Natural killer cell treated with Interleukin-12 subunit alpha and Interleukin-12 subunit beta and Interleukin-15 and Interleukin-18, amount 100 ng/mL, for 72 hours (primary cell): ENCODE measurements at places on chromosomes 12 and 14.

DNA sequence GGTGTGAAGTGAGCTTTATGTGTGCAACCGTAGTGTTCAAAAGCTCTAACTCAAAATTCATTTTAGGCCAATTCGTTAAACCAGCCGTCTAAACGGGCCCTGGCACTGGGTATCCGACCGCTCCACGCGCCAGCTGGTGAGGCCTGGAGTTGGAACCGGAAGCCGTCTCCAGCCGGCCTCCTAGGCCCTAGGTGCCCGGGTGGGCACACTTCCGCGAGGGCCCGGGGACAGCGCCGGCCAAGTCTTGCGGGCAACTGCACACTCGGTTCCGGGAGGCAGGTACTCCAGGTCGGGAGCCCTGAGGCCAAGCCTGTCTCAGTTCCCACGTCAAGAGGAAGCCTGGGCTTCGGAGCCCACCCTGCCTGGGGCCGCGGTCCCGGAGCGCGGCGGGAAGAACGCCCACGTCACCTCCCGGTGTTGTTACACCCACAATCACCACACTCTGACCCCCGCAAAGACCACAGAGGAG lies 16.2 kb downstream of the OTX2 start:
- H3K27me3 ChIP-seq, result peaks cover 47% of the 10 kb centered on the region
- no peak overlapping the region for H3K4me3 ChIP-seq
- no peak for DNase-seq
- no peaks in the 10 kb centered on the region for H3K36me3 ChIP-seq
- H3K4me1 ChIP-seq, result no peaks in the 10 kb centered on the region
- H3K27ac ChIP-seq, result no peak overlapping the region

- peaks cover 12% of the 10 kb centered on the region for H3K4me1 ChIP-seq
- H3K4me3 ChIP-seq, result no peak overlapping the region
- H3K27ac ChIP-seq, result no peak overlapping the region
- no peak for DNase-seq
These were observed 132.6 kb upstream of the PLEKHG7 start for GRCh38 chr12:92570056-92570753.

- no peaks in the 10 kb centered on the region for H3K27me3 ChIP-seq
- H3K27ac ChIP-seq, result no peak overlapping the region
- no peak overlapping the region for H3K4me3 ChIP-seq
- no peaks in the 10 kb centered on the region for H3K36me3 ChIP-seq
- DNase-seq, result no peak
- H3K4me1 ChIP-seq, result peaks cover 14% of the 10 kb centered on the region
These were observed 382.5 kb upstream of the ATP2B1 start for GRCh38 chr12:90090929-90091651.

DNA sequence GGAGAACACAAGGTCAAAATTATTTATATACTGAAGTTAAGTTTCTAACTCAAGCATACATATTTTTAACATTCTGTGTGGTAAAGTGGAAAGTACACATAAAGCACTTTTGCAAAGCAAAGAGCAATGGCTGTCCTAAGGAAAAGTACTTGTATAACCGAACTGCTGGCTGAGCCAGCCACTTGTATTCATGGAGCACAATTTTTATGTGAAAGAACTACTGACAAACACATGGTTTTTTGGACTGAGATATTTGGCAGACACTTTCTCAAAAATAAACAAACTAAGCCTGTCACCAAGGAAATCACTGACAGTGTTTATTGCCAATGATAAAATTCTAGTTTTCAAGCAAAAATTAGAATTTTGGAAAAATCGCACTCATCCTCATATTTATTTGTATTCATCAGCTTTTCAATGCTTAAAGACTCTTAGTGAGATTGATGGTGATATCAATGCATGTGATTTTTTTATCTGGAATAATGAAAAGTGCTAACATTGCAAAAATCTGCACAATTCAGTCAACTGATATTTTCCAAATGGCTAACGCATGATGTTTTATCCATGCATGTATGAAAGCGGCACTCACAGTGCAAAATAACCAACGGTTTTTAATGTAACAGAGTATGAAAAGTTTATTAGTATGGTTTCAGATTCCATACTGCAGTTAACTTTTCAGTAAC lies 125.3 kb downstream of the IPO8 start:
- H3K27me3 ChIP-seq, result no peaks in the 10 kb centered on the region
- no peak overlapping the region for H3K27ac ChIP-seq
- no peaks in the 10 kb centered on the region for H3K4me1 ChIP-seq
- no peak for DNase-seq

GRCh38 chr14:21248739-21249411 lies 20.4 kb downstream of the HNRNPC start:
- peak overlapping the region; percentile 28 for H3K27ac ChIP-seq
- H3K4me1 ChIP-seq, result peaks cover 37% of the 10 kb centered on the region
- no peak for DNase-seq
- peaks cover 33% of the 10 kb centered on the region for H3K36me3 ChIP-seq

DNA sequence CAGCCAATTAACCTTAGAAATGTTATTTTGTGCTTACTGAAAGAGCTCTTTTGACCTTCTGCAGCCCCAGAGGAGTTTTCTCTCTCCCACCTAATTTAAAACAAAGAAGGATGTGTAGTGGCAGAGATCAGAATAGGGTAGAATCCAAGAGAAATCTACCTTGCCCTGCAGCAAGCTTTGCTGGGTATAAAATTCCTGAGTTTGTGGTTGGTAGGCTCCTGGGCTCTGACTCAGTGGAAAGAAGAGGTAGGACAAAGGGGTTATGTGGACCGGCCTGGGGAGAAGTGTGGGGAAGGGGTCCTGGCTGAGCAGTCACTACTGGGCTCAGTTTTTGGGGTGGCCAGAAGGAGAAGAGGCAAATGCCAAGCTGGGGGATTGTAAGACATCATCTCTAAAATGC lies 46.8 kb downstream of the IRF2BPL start:
- H3K4me3 ChIP-seq, result no peak overlapping the region
- H3K27me3 ChIP-seq, result peaks cover 2% of the 10 kb centered on the region
- DNase-seq, result no peak
- peak overlapping the region; percentile 56 for H3K27ac ChIP-seq
- peaks cover 35% of the 10 kb centered on the region for H3K4me1 ChIP-seq

DNA sequence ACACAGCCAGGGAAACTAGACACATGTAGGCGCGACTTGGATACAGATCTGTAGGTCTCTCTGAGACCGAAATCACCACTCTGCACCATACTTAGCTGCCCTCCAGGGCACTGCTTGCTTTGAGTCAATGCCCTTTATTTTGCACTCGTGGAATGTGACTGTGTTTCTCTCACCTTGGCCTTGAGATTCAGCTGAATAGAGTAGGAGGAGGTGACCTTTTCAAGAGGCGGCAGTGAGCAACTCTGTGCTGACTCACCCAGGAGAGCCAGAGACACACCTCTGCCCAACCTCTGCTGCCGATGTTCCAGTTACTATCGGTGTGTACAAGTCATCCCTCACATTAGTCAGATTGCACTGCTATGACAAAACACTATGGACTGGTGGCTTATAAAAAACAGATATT lies 583.4 kb downstream of the VRK1 start:
- no peak for DNase-seq
- peaks cover 7% of the 10 kb centered on the region for H3K36me3 ChIP-seq
- no peaks in the 10 kb centered on the region for H3K27me3 ChIP-seq
- peak overlapping the region; percentile 74 for H3K4me3 ChIP-seq

DNA sequence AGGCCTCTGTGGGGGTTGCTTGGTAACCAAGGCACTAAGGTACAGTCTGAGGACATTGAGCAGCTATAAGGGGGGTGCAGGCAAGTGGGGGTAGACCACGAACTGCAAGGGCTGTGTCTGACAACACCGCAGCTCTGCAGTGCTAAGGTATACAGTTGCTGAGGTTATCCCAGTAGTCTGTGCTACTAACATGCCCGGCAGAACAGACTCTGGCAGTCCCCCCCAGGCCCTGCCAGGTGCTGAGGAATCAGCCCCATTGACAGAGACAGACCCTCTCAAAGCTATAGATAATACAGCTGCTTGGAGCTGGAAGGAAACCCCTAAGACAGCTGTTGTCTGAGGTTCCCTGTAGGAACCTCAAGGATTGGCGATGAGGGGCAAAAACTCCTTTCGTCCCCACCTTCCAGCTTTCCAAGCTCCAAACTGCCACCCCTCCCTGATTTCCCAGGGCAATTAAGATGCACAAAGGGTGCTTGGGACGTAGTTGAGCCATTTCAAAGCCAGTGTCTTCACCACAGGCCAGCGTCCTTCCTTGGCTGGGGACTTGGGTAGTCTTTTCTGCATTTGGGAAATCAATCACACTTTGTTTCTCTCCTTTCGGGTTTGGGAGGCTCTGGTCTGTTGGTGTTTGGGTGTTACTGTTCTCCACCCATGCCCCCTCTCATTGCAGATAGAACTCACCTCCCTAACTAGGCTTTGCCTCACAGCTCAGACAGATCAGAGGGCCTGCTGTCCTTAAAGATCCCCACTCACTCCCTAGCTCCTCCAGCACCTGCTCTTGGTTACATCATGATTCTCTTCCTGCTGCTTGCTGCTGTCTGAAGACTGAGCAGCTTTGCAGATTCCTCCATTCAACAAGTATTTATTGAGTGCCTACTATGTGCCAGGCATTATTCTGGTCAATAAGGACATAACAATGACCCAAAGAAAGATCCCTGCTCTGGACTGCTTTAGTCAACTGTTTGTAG lies 2.0 kb upstream of the MYH7 start:
- no peak overlapping the region for H3K27ac ChIP-seq
- no peak overlapping the region for H3K4me3 ChIP-seq
- H3K4me1 ChIP-seq, result no peaks in the 10 kb centered on the region
- no peak for DNase-seq

DNA sequence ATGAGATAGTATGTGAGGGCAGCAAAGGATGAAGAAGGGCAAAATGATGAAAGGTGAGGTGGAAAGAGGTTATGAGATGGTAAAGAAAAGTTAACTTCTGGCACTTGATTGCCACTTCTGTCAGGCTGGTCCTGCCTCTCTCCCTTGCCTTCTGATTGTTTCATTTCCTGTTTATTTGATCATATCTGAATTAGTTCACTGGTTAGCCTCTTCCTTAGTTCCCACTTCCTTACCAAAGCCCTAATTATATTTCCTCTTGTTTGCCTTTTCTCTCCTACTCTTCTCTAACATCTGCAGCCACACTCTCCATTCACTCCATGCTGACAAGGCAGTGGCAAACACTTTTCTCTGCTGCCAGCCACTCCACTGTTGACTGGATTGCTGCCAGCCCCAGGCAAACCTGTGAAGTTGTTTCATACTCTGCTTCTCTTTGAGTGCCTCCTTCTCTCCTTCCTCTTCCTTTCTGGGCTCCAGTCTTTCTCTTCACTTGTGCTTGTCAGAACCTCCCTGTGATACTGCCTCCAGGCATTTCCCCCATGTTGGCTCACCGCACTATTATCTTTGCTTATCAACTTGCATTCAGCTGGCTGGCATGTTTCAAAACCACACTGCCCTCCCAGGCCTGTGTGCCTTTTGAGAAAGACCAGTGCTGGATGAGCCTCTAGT lies 8.1 kb downstream of the PNP start:
- peak overlapping the region; percentile 90 for H3K27ac ChIP-seq
- H3K36me3 ChIP-seq, result peaks cover 38% of the 10 kb centered on the region
- peaks cover 48% of the 10 kb centered on the region for H3K4me1 ChIP-seq
- DNase-seq, result no peak
- no peaks in the 10 kb centered on the region for H3K27me3 ChIP-seq
- H3K4me3 ChIP-seq, result peak overlapping the region; percentile 69

DNA sequence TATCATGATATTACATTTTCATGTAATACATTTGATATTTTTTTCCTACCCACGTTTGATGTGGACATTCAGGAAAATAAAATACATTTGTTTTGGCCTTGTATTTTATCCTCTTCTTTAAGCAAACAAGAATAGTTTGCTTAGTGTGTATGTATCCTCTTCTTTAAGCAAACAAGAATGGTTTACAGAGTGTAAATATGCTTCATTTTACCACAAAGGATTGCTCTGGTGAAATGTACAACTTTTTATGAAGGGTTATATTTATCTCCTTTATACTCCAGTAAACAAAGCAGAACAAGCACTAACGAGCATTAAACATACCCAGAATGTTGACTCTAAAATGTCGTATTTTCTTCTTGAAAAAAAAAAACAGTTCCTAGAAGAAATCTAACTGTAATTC lies 244.7 kb downstream of the KCNH5 start:
- no peaks in the 10 kb centered on the region for H3K36me3 ChIP-seq
- H3K27ac ChIP-seq, result no peak overlapping the region
- H3K27me3 ChIP-seq, result no peaks in the 10 kb centered on the region
- no peak overlapping the region for H3K4me3 ChIP-seq
- DNase-seq, result no peak
- no peaks in the 10 kb centered on the region for H3K4me1 ChIP-seq

DNA sequence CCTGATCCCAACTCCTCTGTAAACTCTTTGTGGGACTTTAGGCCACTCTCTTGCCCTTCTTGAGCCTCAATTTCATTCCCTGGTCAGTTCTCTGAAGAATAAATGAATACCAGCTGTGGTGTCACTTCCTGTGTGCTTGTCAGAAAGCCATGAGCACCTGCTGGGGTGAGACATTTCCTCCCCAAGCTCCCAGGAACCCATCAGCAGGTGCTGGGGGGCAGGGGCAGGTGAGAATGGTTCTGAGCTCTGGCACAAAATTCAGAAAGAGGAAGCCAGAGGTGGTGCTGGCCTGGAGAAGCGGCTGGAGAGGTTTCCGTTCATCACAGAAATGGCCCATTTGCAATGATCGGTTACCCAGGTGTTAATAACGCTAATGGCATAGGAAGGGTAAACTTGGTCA lies 14.9 kb downstream of the LHX5 start:
- no peak overlapping the region for H3K4me3 ChIP-seq
- no peak overlapping the region for H3K27ac ChIP-seq
- no peaks in the 10 kb centered on the region for H3K36me3 ChIP-seq

GRCh38 chr14:76931631-76932402 lies 96.7 kb downstream of the IRF2BPL start:
- H3K27me3 ChIP-seq, result no peaks in the 10 kb centered on the region
- no peak overlapping the region for H3K27ac ChIP-seq
- peaks cover 34% of the 10 kb centered on the region for H3K4me1 ChIP-seq
- no peaks in the 10 kb centered on the region for H3K36me3 ChIP-seq
- no peak for DNase-seq

GRCh38 chr14:82724316-82724715 lies 1190.7 kb upstream of the SEL1L start:
- peaks cover 16% of the 10 kb centered on the region for H3K36me3 ChIP-seq
- no peak overlapping the region for H3K4me3 ChIP-seq
- no peaks in the 10 kb centered on the region for H3K4me1 ChIP-seq
- no peak overlapping the region for H3K27ac ChIP-seq
- no peak for DNase-seq
- H3K27me3 ChIP-seq, result no peaks in the 10 kb centered on the region

DNA sequence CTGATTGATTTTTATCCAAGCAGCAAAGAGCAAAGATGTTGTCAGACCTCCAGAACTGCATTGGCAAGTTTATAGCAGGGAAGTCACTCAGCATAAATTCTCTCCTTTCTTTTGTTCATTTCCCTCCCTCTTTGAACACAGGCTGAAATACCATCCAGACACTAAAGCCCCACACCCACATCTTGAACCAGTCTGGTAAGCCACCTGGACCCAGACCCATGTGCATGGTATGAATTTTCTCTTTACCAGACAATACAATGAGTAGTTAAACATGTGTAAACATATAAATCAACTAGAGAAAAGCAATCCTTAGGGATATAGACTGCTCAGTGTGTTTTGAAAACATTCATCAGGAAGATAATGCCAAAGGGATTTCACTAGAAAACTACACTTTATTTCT lies 488.3 kb upstream of the FLRT2 start:
- DNase-seq, result no peak
- H3K27ac ChIP-seq, result no peak overlapping the region
- no peak overlapping the region for H3K4me3 ChIP-seq
- peaks cover 3% of the 10 kb centered on the region for H3K27me3 ChIP-seq
- H3K36me3 ChIP-seq, result peaks cover 4% of the 10 kb centered on the region
